ENCODE measurements at places on chromosomes 1 and 21.

DNA sequence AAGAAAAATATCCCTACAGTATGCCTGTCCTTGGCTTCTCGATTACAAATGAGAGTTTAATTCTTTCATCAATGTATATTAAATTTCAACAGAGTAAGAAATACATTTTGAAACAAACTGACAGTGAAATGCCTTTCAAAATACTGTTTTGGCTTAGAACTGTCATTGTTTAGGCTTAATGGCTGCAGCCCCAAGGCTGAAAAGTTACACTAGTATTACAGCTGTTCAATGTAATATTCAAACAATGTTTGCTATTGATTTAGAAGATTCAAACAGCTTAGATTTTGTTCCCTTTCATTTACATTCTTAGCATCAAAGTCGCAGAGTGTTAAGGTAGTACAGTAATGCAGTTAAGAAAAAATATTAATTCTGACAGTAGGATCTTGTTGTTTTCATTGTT, 882.9 kb upstream of the ADGRL2 start:
- no peak for DNase-seq

DNA sequence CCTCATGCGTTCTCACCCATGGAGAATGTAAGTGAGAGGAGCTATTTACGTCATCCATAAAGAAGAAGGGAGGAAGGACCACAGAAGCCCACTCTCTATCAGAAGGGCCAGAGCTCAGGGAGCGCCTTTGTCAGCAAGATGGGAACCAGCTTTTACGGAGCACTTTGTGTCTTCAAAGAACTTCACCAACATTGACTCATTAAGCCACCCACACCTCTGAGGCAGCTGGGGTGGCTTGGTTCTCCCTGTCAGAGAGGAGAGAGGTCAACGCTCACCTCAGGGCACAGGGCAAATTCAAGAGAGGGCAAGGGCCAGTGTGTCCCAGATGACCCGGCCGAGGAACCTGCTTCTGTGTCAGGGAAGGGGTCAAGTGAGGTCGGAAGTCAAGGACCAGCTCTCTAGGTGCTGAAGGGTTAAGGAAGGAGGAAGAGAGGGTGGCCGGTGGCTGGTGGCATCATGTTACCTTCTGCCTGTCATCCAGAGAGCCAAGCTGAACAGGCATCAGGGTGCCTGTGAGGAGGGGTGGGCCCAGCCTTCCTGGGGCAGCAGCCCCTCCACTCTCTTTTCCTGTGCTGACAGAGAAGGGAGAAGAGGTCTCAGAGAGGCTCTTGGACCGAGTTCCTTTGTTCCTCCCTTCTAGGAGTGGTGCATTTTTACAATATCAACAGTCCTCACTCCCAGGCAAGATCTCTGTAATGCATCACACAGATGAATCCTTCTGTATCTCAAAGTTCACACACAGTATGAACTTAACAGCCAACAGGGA, 109.0 kb downstream of the ETS2 start:
- DNase-seq: no peak

GRCh38 chr1:232472485-232473041, 157.4 kb downstream of the SIPA1L2 start:
- no peak for DNase-seq

- DNase-seq: no peak
Measured at GRCh38 chr1:162502928-162503327, 5.3 kb downstream of the UHMK1 start.

- no peak for DNase-seq
Measured at GRCh38 chr1:169327875-169328274, 39.7 kb downstream of the NME7 start.

- DNase-seq: no peak
Measured at GRCh38 chr1:108583757-108584427, 24.0 kb downstream of the EEIG2 start.

DNA sequence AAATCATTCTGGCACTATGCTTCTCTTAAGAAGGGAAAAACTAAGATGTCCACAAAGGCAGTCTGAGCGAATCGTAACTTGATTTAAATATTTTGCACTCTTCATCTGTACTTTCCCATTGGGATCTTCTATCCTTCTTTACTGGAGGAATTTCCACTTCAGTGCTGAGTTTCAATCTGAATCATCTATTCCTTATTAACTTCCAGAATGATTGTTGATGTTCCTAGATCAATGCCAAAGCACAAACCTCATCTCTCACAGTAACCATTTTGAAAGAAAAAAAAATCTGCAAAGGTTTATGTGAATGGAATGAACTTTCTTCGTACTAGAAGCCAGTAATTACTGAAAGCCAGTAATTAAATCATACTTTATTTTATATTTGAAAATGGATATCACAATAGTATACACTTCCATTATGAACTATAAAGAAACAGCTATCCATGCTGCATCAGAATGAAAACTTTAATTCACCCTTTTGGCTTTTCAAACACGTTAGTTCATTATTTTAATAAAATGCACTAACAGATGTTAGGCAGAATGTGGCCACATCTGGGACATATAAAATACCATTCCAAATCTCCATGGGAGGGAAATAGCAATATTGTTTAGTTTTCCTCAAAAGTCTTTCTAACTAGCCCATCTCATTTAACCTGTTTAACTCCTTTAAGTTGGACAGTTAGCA, 5.5 kb upstream of the RNF2 start:
- no peak for DNase-seq

GRCh38 chr1:2493691-2494322, 17.7 kb downstream of the PLCH2 start:
- DNase-seq: no peak

DNA sequence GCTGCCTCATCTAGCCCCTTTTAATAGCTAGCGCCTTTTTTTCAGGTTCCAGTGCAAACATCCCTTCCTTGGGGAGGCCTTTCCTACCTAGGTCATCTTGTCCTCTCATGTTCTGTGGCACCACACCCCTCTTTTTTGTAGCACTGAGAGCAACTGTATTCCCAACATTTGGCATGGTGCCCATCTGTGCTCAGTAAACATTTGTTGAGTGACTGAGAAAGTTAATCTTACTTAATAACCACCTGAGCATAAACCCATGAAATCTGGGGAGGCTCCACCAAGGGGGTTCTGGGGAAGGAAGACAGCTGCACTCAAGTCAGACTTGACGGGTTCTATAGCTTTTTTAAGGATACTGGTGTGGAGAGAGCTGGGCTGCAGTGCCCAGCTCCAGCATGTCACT, 90.0 kb downstream of the NOS1AP start:
- DNase-seq: no peak

GRCh38 chr1:53735681-53736080, 3.3 kb downstream of the GLIS1 start:
- DNase-seq: no peak

DNA sequence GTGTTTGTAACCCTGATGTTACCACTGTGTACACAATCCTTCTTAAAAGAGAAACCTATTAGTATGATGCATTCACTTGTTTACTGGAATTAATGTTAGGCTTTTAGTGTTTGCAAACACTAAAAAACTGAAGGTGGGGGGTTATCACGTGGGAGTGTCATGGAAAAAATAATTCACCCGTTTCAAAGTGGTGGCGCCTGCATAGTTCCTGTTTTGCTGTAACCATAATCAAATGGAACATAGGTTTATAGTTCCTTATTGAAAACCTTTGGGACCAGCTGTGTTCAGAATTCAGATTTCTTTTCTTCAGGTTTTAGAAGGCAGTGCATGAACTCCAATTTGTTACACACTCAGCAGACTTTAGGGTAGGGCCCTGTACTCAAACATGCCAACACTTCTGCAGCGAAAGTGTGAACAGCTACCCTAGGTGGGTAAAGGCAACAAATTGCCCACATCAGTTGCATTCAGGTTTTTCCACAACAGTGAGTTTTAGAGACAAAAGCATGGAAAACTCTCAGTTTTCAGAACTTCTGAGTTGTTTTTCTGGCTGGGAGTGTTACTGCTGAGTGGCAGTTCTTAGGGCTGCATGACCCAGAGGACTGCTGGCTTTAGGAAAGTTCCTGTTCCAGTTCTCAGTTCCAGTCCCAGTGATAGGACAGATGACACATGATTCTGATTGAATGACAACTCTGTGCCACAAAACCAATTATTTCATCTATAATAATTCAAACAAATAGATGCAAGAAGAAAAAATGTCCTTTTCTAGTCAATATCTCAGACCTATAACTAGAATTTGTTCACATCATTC, 29.1 kb upstream of the IVNS1ABP start:
- DNase-seq: no peak

DNA sequence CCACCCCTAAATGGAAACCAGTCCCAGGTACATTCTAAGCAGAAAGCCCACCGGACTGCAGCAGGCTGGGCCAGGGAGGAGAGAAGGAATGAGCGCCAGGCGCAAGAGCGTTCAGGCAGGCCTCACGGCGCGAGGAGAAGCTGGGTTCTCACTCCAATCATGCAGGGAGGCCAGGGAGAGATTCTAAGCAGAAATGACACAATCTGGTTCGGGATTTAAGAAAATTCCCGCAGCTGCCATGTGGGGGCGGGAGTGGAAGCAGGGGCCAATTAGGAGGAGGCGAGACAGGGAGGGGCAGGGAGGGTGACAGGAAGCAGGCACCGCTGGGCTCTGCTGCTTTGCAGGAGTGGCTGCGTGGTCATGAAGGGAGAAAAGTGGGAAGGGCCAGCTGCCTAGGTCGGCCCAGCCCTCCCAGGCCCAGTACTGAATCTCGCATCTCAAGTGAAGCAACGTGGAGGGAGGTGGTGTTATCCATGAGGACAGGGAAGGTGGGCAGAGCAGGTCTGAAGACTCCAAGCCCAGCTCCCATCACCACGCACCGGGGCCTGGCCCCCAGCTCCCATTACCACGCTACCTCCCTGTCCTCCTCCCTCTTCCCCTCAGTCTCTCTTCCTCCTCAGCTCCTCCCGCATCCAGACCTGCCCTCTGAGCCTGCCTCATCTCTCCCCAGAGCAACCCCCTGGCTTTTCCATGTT, 11.8 kb downstream of the NPHP4 start:
- DNase-seq: no peak
